ENCODE measurements at places on chromosomes 7 and 10.
A peak's percentile ranks its signal among the peaks of the same experiment; 100 is the strongest.

DNA sequence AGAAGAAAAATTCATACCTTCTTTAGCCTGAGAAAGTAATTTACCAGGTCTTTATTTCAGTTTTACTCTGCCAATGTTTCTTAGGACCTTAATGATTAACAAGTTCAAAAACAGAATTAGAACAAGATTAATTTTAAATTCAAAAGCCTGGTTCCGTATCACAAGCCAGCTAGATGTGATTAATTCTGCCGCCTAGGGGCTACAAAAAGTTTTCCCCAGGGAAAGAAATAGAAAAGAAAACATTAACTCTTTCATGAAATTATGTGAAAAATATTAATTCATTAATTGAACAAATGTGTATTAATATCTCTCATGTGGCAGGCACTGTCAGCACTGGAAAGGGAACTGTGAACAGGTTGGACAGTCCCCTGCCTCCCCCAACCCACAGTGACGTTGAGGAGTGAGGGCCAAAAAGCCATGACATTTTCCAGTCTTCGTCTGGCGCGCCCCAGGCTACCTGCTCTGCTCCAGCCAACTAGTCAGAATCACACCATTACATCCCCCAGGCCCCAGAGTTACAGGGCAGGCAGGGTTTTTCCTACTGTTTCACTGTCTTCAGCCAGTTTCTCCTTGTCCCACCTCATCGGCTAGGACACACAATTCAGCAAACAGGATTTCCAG lies 20.1 kb downstream of the TMEM176A start:
- no peak for DNase-seq

DNA sequence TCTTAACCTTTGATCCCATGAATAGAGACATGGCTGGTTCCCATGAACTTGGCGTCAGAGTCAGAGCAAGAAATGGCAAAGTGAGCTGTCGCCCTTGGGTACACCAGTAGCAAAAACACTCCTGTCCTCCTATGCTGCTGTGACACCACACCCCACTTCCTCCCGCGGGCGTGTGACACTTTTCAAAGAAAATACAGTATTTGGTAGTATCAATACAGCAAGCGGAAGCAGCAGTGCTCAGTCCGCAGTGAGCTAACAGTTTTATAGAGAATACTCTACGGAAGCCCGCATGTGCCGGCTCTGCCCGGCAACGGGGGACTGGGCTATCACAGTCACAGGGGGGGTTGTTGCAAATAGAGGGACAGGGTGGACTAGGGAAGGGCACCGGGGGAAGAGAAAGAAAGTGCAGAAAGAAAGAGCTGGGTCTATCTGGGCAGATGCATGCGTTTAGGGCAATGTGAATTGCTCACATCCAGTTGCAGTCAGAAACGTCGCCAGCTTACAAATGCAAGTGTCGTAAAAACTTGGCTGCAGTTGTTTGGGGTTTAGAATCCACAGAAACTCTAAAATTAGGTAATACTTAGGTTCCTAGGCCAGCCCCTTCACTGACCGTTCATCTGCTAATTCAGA lies 49.8 kb downstream of the PRKCQ start:
- no peak for DNase-seq

- DNase-seq, result peak; percentile 94
These were observed 4.1 kb upstream of the PLAU start for GRCh38 chr10:73906524-73907447.

DNA sequence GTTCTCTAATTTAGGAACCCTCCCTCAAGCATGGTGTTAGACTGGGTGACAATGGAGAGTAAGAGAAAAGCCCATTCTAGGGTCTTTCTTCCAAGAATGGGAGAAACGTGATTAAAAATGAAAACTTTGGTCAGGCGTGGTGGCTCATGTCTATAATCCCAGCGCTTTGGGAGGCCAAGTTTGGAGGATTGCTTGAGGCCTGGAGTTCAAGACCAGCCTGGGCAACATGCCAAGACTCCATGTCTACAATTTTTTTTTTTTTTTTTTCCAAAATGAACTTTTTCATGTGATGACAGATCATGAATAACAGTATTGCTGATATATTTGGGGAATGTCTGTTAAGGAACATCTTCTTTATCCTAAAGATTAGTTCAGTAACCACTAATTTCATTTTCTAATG lies 194.6 kb downstream of the MLLT10 start:
- DNase-seq, result no peak

DNA sequence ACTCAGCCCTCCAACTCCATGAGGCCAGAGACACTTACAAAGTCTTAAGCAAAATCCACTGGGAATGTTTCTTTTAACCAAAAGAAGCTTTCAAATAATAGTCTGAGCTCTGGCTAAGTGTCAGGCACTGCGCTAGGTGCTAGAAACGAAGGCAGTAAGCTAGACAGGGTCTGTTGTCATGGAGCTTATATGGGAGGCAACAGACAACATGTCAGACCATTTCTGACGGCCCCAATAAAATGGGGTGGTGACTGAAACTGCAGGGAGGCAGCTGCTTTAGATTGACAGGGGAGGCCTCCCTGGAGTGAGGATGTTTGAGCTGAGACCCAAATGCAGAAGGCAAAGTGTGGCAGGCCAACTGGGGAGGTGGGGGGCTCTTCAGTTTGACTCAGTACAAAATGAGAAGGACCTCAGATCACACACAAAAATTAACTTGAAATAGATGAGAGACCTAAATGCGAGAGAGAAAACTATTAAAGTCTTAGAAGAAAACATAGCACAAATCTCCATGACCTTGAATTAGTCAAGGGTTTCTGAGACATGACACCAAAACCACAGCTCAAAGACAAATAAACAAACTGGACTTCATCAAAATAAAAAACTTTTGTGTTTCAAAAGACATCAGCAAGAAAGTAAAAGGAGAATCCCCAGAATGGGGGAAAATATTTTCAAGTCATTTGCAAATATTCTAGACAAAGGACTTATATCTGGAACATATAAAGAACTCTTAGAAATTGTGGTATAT lies 40.6 kb downstream of the SH3PXD2A start:
- DNase-seq, result peak; percentile 8

DNA sequence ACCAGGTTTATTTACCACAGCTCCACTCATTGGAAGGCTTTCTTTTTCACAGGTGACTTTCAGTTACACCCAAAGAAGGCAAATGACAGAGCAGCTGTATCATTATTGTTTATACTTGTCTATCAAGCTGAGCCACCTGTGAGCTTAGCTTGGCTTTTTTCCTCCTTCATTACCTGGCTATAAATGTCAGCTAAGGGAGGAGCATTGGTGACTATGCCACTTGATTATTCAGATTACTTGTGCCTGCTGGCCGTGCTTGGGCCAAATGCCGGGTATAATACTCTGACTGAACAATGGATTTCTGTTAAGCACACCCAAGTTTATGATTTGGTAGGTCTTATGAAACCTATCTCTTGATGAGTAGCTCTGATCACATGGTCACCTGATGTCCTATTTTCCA lies 9.9 kb upstream of the GNAT3 start:
- no peak for DNase-seq

DNA sequence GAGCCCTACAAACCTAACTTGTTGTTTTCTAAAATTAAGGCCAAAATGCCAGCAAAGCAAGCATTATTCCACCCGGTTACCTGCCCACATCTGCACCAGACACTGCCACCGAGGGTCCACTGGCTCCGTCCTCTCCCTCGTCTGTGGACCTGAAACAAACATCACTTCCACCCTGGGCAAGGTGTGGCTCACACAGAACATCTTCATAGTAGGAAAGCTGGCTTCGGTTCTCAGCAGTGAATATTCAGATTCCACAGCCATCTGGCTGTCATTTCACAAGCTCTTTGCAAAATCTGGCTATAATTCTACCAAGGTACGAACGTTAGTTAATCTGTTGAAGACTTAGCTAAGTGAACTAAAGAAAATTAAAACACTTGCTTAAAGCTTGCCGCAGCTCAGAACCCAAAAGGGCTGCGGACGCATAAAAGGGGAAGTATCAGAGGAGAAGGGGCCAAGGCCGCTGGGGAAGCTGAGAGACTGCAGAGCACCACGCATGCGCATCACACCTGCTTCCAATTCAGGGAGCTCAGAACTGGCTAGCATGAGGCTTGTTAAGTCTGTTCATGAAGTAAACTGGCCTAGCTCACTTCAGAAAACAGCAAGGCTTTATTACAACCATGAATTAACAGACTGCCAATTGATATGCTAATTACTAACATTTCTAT lies 46.1 kb downstream of the PTPRN2 start:
- DNase-seq, result no peak

- no peak for DNase-seq
These were observed 250.3 kb downstream of the GPR37 start for GRCh38 chr7:124515106-124515830.

DNA sequence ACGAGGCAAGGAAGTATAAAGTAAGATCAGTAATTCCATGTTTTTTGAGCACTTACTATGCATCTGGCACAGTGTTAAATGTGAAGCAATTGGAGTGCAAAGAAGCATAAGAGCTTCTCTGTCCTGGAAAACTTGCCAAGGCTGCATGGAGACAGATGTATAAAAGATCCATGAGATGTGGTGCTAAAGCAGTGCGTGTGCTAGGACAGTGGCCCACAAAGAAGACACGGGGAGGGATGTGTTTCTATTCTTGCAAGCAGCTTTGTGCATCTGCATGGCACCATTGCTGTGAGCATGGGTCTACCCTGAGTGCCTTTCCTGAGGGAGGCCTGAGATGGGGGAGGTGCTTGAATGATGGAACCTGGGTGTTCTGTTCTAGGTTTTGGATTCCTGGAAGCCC lies 5.1 kb upstream of the CDHR3 start:
- DNase-seq, result no peak

DNA sequence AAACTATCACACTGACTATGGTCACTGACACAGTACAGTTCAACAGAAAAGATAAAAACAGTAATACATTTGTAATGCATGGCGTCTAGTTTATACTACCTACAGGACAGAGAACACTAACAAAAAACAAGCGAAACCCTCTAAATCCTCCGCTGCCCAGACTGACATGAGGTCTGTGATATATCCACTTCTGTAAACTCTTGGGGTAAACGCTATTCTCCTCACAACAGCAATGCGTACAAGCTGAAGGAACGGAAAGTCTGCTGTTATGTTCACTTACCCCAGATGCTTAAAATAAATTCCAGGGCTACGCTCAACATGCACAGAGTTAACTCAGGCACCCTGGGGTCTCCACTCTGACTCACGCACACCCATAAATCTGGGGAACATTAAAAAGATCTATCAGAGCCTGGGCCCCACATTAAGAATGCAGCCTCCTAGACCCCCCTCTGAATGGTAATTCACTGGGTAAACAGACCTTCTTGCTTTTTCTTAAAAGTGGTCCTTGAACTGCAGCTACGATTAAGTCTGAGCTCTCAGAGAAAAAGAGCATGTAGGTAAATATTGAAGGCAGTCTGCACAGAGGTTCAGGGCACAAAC lies 105.6 kb downstream of the CTBP2 start:
- DNase-seq, result no peak

- DNase-seq, result no peak
These were observed 234.4 kb upstream of the IMMP2L start for GRCh38 chr7:111796671-111797070.
